ENCODE measurements at places on chromosomes 5 and 9.

GRCh38 chr5:10701567-10702039 lies 59.4 kb downstream of the DAP start:
- DNase-seq, result peak; percentile 28

GRCh38 chr9:134994926-134995791 lies 77.4 kb upstream of the FCN1 start:
- DNase-seq, result no peak

DNA sequence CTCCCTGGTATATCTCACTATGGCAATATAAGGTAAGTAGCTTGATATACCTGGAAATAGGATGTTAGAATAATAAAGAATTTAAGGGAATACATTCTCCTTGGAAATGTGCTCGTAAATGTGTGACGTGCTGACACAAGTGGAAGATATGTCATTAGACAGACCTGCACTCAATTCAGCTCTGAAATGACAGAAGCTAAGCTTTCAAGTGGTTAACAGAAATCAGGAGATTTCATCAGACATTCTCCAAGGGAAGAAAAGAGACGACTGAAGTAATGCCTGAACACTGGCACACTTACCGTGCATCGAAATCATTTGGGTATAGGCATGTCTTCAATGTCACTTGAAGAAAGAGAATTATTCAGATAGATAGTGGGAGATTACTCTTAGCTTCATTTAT lies 933.3 kb upstream of the CTNND2 start:
- no peak for DNase-seq

DNA sequence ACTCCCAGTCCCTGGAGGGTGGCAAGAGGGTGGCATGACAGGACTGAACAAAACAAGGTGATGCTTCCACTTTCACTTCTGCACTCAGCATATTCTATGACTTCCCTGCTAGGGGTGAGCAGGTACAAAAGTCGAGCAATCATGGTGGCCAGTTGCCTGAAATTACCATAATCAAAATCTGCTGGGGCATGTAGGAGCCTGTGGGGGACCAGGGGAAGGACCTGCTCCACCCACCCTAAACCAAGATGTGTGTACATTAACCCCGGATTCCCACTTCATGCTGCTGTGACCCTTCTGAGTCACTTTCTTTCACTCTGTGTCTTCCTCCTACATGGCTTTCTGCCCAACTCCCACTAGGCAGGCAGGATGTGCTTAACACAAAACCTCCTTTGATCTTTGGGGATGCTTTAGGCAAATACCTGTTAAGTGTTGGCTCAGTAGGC lies 73.3 kb upstream of the PHF24 start:
- DNase-seq, result no peak

GRCh38 chr5:95842854-95843544 lies 20.5 kb upstream of the GLRX start:
- no peak for DNase-seq

DNA sequence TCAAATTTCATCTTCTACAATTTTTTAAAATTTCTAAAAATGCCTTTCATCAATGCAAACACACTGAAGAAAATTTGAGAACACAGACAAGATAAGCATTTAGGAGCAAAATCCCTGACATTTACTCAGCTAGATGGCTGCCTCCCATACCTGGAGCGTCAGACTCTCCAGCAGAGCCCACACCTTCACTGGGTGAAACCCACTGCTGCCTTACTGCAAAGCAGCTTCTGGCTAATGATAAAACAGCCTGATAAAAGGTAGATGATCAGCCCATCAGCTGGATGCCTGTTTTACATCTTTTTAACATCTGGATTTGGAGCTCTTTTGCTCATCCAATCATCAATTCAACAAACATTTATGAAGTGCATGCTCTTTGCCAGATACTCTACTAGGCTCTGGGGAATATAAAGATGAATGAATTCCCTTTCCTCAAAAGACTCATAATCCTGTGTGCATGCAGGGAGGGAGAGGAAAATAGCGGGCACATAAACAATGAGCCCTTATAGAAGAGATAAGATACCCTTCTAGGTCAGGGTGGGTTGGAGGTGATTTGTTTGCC lies 271.2 kb downstream of the SAXO1 start:
- peak; percentile 33 for DNase-seq

DNA sequence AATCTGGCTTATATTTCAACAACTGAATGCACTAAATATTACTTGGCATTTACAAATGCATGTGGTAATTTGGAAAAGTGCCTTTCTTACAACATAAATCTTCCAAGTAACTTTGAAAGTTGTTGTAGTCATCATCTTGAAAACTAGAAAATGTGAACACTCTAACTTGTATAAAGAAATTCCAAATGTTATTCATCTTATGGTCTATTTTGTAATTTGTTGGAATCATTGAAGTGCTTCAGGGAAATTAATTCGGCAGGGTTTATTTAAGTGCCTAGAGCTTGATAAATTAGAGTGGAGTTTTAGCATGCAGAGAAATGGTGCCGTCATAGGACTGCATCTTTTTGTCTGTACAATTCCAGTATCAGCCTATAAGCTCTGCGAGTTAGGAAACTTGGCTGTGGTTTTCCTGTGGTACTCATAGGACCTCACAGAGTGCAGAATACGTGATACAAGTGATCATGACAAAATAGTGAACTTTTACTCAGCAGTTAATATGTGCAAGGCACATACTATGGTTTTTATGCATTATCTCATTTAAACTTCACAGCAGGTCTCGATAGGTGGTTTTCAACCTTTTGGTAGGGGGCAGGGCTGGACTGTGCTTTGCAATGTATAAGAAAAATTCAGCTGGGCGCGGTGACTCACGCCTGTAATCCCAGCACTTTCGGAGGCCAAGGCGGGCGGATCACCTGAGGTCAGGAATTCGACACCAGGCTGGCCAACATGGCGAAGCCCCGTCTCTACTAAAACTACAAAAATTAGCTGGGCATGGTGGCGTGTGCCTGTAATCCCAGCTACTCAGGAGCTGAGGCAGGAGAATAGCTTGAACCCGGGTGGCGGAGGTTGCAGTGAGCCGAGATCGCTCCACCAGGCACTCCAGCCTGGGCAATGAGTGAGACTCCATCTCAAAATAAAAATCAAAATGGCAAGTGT lies 79.6 kb downstream of the RAI14 start:
- no peak for DNase-seq

DNA sequence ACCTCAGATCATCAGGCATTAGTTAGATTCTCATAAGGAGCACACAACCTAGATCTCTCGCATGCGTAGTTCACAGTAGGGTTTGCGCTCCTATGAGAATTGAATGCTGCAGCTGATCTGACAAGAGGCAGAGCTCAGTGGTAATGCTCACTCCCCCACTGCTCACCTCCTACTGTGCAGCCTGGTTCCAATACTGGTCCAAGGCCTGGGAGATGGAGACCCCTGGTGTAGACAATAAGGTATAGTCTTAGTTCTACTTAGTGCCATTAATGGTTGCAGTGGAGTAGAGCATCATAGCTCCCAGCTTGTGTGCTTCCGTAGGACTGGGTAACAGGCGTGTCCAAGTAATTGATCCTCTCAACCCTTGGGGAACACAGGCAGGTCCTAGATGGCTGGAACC lies 70.4 kb upstream of the ANKRD55 start:
- DNase-seq, result no peak

DNA sequence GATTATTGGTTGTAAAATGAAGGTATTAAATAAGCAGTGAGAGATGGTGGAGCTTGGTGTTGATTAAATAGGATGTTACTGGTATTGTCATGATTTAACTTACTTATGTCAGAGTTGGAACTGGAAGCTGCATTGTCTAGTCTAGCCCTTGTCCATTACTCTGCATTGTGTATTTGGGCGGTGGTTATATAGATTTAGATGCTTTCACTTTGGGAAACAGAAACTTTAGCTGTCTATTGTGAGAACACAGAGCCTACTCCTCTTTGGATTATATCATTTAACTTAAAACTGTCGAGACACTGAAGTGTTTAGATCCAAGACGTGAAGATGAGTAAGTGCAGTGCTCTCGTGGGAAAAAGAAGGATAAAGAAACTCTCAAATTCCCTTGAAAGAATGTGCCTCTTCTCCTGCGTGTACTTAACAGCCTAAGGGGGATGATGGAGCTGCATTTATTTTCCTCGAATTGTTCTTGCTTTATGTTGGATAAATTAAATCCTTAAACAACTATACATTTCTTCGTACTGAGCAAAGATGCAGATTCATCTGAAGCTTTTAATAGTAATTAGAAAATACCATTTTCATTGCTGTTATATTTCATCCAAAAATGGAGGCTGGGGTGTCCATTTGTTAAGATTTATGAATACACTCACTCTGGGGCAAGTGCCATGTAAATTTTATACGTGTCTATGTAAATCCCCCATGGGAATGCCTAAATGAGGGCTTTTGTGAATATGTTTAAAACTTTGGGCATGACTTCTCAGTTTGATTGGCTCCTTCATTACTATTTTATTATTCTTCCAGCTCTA lies 21.6 kb downstream of the FBXL7 start:
- no peak for DNase-seq

- no peak for DNase-seq
Measured at GRCh38 chr5:92548346-92548745, 1032.7 kb downstream of the NR2F1-AS1 start.

DNA sequence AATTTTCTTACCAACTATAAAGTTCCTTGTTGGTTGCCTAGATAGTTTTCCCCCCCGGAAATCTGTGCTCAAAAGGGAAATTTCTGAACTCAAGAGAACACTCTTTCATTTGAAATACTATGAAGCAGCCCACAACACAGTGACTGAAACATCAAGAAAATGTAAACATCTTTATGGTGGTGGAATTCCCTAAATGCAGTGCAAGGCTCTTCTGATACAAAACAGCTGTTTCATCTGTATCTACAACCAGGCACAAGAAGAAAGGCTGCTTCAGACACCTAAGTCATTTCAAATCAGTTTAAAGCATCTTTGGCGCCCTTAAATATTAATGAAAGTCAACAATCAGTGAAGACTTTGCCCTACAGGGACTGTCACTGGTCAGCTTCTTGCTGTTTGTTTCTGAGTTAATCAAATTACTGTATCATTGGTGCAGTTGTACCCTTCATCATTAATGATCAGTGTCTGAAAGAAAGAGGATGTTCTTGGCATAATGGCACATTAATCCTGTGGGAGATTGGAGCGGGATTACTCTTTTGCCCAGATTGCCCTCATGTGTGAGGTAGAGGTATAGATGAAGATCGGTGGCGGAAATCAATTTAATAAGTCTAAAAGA lies 947.0 kb downstream of the NR2F1-AS1 start:
- DNase-seq, result no peak

DNA sequence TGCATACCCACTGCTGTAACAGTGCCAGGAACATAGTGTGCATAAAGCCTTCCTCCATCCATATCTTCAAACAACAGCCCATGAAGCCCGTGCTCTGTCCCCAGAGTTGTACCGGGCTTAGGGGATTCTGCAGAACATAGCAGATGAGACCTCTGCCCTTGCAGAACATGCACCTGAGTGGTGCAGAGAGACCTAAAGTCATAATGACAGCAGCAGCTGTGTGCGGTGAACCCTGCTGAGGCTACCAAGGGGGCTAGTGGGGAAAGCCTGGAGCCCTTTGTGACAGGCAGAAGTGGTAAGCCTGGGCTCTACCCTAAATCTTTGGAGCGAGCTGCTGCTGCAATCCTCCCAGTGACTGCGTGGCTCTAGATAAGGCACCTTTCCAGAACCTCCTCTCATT lies 32.2 kb upstream of the BRD3 start:
- DNase-seq, result no peak

DNA sequence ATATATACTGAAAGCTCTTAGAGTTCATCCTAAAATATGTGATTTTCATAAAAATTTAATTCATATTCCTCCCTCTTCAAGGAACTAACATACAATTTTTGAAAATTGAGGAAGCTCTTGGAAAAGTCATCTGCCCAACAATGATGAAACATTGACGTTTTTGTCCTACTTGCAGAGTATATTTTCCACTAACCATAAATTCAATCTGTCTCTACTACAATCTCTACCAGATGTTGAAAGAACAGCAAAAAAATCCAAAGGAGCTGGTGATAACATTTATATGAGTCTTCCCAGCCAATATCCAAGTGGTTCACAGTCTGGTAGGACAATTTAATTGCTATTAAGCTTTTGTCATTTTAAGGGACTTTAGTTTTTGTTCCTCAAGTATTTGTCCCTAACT lies 81.1 kb upstream of the NR3C1 start:
- DNase-seq, result no peak

DNA sequence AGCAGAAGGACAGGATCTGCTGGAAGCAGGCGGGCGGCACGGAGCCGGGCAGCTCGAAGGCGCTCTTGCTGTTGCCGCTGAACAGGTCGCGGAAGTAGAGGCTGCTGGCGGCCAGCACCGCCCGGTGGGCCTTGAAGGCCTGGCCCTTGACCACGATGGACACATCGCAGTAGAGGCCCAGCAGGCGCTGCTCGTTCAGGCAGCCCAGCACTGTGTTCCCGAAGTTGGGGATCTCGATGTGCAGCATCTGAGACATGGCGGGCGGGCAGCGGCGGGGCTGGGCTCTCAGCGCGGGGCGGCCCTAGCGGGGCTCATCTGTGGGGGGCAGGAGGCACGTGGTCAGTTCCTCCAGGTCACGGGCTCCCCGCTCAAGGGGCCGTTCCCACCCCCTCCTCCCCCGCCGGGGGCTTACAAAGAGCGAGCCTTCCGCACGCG lies 44.8 kb downstream of the NACC2 start:
- no peak for DNase-seq

DNA sequence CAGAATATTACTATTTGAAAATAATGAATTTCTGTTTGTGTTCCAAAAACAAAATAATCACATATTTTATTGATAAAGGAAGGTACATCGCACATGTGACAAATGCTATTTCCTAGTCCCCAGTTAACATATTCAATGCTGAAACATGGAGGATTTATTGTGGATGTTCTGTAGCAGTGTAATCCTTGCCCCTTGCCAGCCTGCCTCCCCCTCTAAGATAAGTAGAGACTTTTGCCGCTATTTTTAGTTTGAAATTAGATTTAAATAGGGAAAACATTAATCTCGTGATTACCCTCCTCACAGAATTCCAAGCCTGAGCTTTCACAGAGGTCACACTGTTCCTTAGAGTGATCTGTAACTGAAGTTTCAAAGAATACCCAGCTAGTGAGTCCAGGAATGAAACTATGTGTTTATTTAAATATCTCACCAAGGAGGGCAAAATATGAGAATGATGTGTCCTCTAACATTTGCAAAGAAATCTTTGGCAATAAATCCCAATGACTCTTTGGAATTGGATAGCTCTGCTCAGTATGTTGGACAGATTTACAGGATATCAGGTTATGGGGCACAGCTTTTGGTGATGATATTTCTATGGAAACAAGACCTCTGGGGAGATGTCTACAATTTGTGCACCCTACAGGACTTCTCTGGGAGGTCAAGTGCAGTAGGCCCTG lies 17.3 kb downstream of the CTXN3 start:
- DNase-seq, result no peak

DNA sequence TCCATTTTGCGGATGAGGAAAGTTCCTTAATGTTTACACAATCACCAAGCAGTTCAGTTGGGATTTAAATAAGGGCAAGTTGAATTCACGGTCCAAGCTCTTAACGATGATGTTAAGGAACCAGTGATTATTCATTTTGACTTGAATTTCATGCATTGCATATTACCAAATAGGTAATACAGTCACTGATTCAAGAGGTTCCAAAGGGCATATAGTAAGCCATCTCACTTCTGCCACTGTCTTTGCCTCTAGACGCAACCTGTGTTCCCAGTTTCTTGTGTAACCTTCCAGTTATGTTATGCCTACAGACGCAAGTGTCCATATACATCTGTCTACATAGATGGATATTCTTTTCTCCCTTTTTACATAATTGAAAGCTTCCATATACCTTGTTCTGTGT lies 39.9 kb upstream of the EPB41L4B start:
- no peak for DNase-seq

GRCh38 chr9:131657037-131657377 lies 82.9 kb downstream of the RAPGEF1 start:
- no peak for DNase-seq

Measured in NCI-H1930 (cell line).